Activated CD4-positive, alpha-beta memory T cell treated with anti-CD3 and anti-CD28 coated beads for 36 hours (primary cell): ENCODE measurements at places on chromosomes 16 and 17. TPM values are rescaled to one million over a fixed set of nuclear protein-coding genes. Genes with fewer than 3 reads are reported as not detected.

Gene IL17C
- total RNA-seq, result not detected

Gene KRT20
- not detected for total RNA-seq

Gene NAGS
- 1.5 TPM for total RNA-seq

Gene CLEC18A
- 0.44 TPM for total RNA-seq

Gene EVI2A
- total RNA-seq, result 24.5 TPM

Gene HSF4
- 36.1 TPM for total RNA-seq

Gene FBXW10
- total RNA-seq, result not detected

Gene KREMEN2
- not detected for total RNA-seq

Gene FSCN2
- total RNA-seq, result 0.46 TPM

Gene SOST
- total RNA-seq, result not detected

Gene DNASE1L2
- 0.67 TPM for total RNA-seq

Gene CACNA1H
- 0.61 TPM for total RNA-seq

Gene BIRC5
- 95.4 TPM for total RNA-seq

Gene ZNF385C
- 0.10 TPM for total RNA-seq

Gene GPR179
- 0.10 TPM for total RNA-seq

Gene GAS2L2
- total RNA-seq, result not detected

Gene HOXB1
- total RNA-seq, result not detected

Gene KRTAP3-1
- not detected for total RNA-seq

Gene MT1G
- 5.8 TPM for total RNA-seq

Gene SLC5A10
- total RNA-seq, result not detected

Gene PDE6G
- total RNA-seq, result 1.5 TPM

Gene MEOX1
- total RNA-seq, result 0.67 TPM

Gene ZNF213
- 9.0 TPM for total RNA-seq
